ENCODE measurements at places on chromosomes 2 and 18.

DNA sequence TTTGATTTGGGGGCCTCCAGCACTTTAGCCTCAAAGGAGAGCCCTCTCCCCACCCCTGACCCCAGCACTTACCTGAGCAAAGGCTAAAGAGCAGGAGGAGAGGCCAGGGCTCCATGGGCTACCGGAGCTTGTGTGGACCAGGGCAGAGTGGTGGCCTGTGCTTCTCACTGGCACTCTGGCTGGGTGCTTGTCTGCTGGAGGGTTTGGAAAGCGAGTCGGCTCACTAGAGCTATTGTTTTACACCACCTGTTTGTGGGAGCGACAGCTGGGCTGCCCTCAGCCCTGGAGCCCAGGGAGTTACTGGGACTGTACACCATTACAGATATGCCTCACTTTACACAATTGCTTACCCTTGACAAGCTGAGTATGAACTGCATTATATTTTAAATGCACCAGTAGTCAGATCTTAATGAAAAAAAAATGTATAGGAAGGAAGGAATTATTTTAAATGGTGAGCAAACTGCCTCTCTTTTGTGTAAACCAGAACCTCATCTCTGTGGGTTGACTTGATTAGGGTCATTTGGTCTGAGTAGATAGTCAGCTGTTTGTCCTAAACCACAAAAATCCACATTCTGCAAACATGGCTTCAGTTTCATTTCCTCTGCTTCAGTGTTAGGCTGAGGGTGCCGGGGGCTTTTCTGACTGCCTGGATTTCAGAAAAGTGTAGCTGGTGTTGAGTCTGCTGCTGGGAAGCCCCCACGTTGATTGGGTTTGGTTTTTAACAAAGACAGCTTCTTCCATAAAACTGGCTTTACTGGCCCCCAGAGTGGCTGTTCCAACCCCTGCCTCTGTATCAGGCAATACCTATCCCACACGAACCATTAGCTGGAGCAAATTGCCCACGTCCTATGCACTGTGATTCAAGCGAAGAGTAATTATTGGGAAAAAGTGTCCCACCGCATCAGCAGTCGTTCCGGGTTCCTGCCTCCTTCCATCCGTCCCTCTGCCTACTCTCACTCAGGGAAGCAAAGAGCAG, at the start of gene CHRNA1:
Gene CHRNA1, minus strand, starts transcription at position 193 of the 976 bp plus-strand sequence. Its CDS starts 78 bp downstream, at position 115.
- DNase-seq = peak; percentile 79

DNA sequence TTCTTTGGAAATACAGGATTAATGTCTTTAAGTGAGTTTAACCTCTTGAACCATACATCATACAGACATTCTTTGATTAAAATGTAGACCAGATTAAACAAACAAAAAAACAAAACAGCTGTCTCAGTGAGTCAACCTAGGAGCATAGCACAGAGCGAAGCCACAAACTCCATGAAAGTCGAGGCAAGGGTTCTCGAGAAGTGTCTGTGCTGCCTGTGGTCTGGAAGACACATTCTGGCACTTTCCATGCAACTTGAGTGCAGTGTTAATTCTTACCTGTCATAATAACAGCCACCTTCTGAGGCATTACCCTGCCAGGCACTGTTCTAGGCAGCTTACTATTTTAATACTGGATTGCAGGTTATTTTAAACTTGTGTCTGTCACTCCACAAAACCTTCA, 435.5 kb upstream of the MMADHC start:
- no peak for DNase-seq

GRCh38 chr18:73986711-73987110, 160.9 kb downstream of the FBXO15 start:
- DNase-seq = no peak

GRCh38 chr2:200703127-200703925, 108.4 kb upstream of the BZW1 start:
- DNase-seq = no peak

DNA sequence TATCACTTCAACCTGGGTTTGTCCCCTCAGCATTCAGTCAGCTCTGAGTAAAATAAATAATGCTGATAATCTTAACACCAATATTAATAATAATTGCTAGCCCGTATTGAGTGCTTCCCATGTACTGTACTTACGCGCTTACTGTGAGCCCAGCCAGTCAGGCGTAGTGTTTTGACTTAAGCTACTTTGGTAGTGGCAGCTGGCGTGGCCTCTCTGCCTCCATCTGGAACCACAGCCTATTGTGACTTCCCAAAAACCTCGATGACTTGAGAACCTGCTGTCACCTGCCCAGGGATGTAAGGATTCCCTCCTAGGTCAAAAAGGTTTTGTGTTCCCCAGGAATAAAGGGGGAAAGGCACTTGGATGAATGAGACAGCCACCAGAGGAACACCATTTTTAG, 53.2 kb downstream of the SUMO1 start:
- no peak for DNase-seq

DNA sequence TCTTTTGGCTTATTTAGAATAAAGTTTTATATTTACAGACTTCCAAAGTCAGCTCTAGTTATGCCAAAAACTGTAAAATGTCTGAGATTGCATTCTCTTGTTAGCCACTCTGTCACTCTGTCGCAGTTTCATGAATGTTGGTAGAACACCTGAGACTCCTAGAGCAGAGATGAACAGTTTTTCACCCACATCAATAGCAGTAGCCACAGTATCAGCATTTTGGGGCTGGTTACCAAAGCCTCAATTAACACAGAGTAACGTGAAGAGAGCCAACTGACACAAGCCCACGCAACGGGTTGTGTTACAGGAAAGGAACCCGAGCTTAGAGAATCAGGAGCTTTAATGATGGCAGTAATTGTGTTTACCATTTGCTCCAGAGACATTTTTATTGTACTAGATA, 443.0 kb upstream of the SLC39A10 start:
- no peak for DNase-seq

- no peak for DNase-seq
Measured at GRCh38 chr2:72932045-72932740, 14.9 kb downstream of the EMX1 start.

GRCh38 chr2:15555760-15556193, 5.4 kb downstream of the NBAS start:
- DNase-seq = no peak

GRCh38 chr18:23612434-23613090, 26.3 kb upstream of the NPC1 start:
- DNase-seq = no peak

- DNase-seq = no peak
Measured at GRCh38 chr2:23756593-23757292, 170.2 kb downstream of the ATAD2B start.

GRCh38 chr2:44116319-44116718, 52.4 kb upstream of the PPM1B start:
- no peak for DNase-seq

- peak; percentile 62 for DNase-seq
Measured at GRCh38 chr2:164917296-164917903, 37.9 kb downstream of the SLC38A11 start.

DNA sequence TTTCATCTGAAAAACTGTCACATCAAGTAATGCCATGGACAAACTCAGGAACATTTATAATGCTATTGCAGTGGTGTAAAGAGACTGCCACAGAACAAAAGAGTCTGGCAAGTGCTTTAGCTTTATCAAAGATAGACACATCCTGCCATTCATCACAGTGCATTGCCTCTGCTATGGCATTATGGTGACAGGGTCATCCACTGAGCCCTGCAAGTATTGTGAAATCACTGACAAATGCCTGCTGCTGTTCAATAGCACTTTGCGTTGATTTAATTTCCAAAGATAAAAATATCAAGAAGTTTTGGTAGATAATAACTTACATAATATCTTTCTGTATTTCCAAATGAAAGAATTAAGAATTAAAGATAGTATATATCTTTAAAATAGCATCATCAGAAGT, 38.7 kb downstream of the NYAP2 start:
- DNase-seq = no peak

DNA sequence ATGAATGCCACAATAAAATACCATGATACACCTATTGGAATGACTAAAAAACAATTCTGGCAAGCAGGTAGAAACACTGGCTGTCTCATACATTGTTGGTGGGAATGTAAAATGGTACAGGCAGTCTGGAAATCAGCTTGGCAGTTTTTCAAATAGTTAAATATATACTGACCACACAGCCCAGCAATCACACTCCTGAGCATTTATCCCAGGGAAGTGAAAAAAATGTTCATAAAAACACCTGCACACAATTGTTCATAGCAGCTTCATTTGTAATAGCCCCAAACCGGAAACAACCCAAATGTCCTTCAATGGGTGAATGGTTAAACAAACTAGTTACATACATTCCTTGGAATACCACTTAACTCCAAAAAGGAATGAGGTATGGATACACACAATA, 137.2 kb downstream of the TFCP2L1 start:
- DNase-seq = no peak

DNA sequence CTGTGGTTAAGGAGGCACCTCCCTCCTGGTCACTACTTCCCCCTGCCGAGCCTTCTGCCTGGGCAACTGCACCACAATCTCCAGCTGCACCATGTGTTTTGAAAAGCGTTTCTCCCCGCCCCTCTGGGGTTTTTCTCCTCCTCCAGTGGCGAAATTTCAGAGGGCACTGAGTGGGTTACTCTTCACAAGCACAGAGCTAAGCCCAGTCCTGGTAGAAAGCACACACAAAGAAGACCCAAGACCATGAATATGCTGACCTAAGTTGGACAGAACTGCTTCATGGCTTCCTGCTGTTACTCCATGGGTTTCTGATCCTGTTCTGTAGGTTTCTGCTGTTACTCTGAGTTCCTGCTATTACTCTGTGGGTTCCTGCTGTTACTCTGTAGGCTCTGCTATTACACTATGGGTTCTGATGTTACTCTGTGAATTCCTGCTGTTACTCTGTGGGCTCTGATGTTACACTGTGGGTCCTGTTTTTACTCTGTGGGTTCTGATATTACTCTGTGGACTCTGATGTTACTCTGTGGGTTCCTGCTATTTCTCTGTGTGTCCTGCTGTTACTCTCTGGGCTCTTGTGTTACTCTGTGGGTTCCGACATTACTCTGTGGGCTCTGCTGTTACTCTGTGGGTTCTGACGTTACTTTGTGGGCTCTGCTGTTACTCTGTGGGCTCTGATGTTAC, 216.6 kb downstream of the RTP5 start:
- DNase-seq = no peak

- peak; percentile 35 for DNase-seq
Measured at GRCh38 chr18:9876867-9877654, 8.7 kb upstream of the TXNDC2 start.

DNA sequence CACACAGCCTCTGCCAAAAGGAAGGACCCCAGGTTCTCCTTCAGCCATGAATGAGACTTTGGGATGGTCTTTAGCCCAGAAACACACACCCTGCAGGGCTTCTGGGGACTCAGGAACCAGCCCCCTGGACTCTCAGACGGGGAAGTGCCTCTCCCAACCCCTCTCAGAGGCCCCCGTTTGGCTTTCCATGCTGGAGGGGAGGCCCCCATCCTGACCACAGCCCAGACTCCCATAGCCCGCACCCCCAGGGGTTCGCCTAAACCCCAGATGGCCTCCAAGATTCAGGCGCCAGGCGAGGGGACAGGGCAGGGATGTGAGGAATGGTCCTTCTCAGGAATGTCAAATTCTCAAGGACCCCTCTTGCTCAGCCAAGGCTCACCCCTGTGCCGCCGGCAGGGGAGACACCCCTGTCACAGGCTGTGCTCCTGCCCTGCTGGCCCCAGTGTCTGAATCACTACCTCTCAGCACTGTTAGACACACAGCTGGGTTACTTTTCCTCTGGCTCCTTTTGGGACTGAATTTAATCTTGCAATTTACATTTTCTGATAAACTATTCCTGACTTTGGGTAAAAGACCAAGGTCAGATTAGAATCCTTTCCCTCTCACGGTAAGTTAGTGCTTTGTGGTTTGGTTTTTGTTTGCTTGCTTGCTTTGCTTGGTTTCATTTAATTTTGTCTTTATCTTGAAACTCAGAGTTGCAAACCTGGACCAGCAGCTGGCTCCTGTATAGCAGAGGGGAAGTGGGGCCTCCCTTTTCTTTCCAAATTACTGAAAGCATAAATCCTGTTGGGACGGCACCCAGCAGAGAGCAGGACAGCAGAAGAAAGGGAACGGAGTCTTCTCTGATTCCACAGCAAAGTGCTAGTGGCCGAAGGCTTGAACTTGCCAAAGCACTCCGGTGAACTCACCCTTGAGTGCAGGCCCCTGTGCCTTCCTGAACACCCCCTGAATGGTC, 198.9 kb upstream of the RAB6C start:
- DNase-seq = peak; percentile 17

DNA sequence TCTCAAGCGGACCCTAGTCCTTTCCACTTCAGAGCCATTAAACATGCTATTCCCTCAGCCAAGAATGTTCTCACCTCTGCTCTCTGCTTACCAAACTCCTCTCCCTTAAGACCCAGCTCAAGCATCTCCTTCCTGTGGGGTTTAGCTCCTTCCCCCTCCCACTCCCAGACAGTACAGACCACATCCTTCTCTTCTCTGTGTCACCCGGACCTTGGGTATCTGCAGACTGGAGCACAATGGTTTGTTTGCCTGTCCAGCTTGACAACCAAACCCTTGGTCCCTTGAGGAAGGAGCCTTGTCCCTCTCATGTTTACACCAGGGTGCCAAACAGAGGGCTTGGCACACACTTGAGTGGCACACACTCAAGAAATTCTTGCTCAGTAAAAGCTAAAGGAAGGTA, 4.1 kb upstream of the CD8A start:
- no peak for DNase-seq

DNA sequence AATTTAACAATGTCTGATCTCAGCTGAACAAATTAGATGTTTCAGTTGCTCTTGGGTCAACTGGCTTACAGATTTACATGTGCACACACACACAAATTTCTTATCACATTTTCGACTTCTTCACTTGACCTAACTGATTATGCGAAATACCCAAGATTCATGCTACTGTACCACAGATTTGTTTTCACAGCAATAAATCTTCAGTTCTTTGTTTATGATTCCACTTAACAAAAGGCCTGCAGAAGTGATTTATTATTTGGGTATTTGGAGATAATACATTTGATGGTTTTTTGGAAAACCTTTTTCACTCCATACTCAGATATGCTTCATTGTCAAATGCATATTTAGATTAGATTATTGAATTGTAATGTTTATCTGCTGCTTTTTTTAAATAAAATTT, 129.0 kb downstream of the GALNT1 start:
- DNase-seq = no peak

DNA sequence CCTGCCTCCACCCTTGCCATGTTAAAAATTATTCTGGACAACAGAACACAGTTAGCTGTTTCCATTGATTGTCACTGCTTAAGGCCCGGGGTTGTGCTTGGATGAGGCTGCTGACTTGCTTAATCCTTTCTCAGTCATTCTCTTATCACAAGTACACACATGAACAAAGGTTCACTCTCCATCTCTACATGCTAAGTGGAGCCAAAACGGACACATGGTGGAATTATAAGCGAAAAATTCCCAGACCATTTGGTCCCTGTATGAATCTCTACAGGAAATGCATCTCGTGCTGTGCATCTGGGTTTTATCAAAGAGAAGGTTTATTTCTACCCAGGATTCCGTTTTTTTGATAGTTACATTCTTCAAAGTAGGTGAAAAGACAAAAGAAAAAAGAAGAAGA, 177.5 kb upstream of the ETAA1 start:
- no peak for DNase-seq

GRCh38 chr2:203713381-203713780, 6.9 kb downstream of the CD28 start:
- no peak for DNase-seq

DNA sequence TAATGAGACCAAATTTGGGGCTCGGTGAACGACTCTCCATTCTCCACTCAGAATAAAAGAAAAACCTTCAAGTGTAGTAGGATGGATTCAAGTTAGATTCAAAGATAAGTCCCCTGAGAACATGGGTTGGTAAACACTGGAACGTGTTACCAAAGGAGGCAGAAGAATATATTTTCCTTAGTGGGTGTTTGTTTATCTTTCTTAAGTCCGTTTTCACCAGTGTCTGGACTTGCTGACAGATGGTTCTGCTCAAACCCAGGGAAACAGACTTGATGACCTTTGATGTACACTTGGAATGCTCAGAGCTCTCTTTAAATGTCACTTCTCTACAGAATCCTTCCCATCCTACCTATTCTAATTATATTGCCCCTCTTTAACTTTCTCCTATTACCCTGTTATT, 310.3 kb upstream of the ZNF521 start:
- DNase-seq = no peak
